Transverse colon (tissue), 4 donors: ENCODE measurements at places on chromosomes 16 and 17.

DNA sequence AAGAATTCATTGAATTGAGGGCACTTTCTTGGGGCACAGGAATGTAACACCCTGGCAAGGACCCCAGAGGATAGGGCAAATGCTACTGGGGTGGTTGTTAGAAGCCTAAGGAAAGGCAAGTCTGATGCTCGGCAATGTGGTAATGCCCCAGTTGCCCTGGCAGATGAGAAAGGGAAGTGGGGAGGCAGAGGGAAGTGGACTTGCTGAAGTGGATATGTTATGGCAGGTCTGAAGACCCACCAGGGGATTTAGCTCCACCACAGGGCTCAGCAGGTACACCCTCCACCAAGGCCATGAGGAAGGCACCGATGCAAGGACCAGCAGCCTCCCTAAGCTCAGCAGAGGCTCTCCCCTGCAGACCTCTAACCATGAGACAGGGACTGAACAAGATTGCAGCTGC, 184.8 kb downstream of the IRX5 start:
- no peaks in the 10 kb centered on the region for H3K36me3 ChIP-seq
- no peak overlapping the region for H3K4me3 ChIP-seq
- H3K4me1 ChIP-seq, result no peaks in the 10 kb centered on the region
- H3K27me3 ChIP-seq, result no peaks in the 10 kb centered on the region

GRCh38 chr17:77383613-77384608, 243.1 kb downstream of the SEC14L1 start:
- peak overlapping the region; percentile 94 for H3K27ac ChIP-seq
- no peak overlapping the region for H3K4me3 ChIP-seq
- H3K36me3 ChIP-seq, result no peaks in the 10 kb centered on the region
- no peaks in the 10 kb centered on the region for H3K27me3 ChIP-seq
- no peak for DNase-seq
- H3K4me1 ChIP-seq, result peaks cover 97% of the 10 kb centered on the region

DNA sequence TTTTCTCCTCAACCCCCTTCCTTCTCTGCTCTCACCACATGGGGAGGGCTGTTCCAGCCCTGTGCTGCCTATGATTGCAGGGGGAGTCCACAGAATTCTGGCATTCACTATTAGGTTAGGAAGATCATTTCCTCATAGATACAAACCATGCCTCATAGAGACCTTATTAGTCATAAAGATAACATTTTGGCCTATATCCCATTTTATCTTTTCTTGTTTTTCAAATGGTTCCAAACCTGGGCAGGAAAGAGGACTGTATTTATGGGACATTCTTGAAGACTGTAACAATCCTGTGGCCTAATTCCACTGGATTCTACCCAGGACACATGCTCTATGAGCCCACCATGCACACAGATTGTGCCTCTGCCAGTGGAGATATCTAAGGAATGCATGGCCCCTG, 51.7 kb downstream of the ASIC2 start:
- no peaks in the 10 kb centered on the region for H3K4me1 ChIP-seq
- no peaks in the 10 kb centered on the region for H3K36me3 ChIP-seq
- no peak overlapping the region for H3K4me3 ChIP-seq
- H3K27me3 ChIP-seq, result peaks cover 4% of the 10 kb centered on the region
- H3K27ac ChIP-seq, result no peak overlapping the region
- no peak for DNase-seq

GRCh38 chr16:66052745-66053144, 313.7 kb upstream of the CDH5 start:
- no peak overlapping the region for H3K4me3 ChIP-seq
- H3K27me3 ChIP-seq, result no peaks in the 10 kb centered on the region
- no peak for DNase-seq
- H3K36me3 ChIP-seq, result no peaks in the 10 kb centered on the region

DNA sequence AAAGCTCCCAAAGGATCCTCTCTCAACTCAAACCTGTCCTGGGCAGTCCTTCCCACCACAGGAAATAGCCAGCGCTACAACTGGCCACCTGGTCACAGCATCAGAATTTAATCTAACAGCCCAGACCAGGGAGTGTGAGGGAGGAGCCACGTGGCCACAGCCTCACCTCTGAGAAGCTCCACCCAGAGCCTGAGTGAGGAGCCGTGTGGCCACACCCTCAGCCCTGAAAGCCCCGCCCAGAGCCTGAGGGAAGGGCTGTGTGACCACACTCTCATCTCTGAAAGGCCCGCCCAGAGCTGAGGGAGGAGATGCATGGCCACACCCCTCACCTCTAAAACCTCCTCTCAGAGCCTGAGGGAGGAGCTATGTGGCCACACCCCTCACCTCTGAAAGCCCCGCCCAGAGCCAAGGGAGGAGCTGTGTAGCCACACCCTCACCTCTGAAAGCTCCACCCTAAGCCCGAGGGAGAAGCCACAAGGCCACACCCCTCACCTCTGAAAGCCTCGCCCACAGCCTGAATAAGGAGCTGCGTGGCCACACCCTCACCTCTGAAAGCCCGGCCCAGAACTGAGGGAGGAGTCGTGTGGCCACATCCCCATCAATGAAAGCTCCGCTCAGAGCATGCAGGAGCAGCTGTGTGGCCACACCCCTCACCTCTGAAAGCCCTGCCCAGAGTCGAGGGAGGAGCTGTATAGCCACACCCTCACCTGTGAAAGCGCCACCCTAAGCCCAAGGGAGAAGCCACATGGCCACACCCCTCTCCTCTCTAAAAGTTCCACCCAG, 28.6 kb downstream of the SLC38A8 start:
- H3K36me3 ChIP-seq, result no peaks in the 10 kb centered on the region
- H3K4me3 ChIP-seq, result no peak overlapping the region
- DNase-seq, result peak; percentile 92
- no peaks in the 10 kb centered on the region for H3K27me3 ChIP-seq
- H3K27ac ChIP-seq, result no peak overlapping the region
- H3K4me1 ChIP-seq, result no peaks in the 10 kb centered on the region

GRCh38 chr17:80812362-80813088, 179.1 kb upstream of the CHMP6 start:
- no peaks in the 10 kb centered on the region for H3K4me1 ChIP-seq
- H3K27me3 ChIP-seq, result no peaks in the 10 kb centered on the region
- no peaks in the 10 kb centered on the region for H3K36me3 ChIP-seq
- no peak overlapping the region for H3K27ac ChIP-seq
- no peak overlapping the region for H3K4me3 ChIP-seq
- DNase-seq, result peak; percentile 6

GRCh38 chr16:23966597-23967394, 131.0 kb downstream of the PRKCB start:
- no peaks in the 10 kb centered on the region for H3K36me3 ChIP-seq
- H3K4me1 ChIP-seq, result no peaks in the 10 kb centered on the region
- no peak overlapping the region for H3K4me3 ChIP-seq
- no peak overlapping the region for H3K27ac ChIP-seq
- DNase-seq, result no peak

DNA sequence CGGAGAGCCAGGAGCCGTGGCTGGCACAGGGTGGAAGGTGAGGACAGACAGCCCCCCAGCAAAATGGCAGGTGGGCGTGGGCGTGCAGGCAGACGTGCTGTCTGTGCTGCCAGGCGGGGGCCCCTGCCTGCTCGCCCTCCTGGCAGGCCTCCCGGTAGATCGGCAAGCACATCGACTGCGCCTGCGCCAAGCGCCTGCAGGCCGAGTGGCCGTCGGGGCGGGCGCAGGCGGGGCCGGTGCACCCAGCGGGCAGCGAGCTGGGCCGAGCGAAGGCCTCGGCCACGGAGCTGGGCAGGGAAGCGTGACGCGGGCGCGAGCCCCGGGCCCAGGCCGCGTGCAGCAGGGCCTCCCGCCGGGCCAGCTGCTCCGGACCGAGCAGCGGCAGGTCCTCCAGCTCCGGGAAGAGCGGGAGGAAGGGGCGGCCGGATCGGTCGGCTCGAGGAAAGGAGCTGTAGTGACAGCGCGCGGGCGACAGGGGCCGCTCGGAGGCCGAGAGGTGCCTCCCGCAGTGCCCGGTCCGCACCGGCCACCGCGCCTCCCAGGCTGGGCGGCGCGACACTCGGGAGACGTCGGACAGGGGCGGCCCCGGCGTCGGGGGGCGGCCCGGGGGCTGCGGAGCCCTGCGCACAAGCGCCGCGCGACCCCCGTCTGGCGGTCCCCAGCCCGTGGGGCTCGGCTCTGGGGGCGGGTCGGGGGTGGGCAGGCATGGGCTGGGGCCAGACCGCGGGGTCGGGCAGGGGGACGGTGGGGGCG, 16.9 kb downstream of the GRIN2C start:
- DNase-seq, result peak; percentile 68
- H3K4me3 ChIP-seq, result peak overlapping the region; percentile 37
- peaks cover 19% of the 10 kb centered on the region for H3K4me1 ChIP-seq

GRCh38 chr16:57434003-57434402, 13.2 kb downstream of the CIAPIN1 start:
- no peak for DNase-seq
- H3K27me3 ChIP-seq, result no peaks in the 10 kb centered on the region
- H3K4me3 ChIP-seq, result no peak overlapping the region
- no peaks in the 10 kb centered on the region for H3K4me1 ChIP-seq
- no peak overlapping the region for H3K27ac ChIP-seq
- peaks cover 71% of the 10 kb centered on the region for H3K36me3 ChIP-seq

DNA sequence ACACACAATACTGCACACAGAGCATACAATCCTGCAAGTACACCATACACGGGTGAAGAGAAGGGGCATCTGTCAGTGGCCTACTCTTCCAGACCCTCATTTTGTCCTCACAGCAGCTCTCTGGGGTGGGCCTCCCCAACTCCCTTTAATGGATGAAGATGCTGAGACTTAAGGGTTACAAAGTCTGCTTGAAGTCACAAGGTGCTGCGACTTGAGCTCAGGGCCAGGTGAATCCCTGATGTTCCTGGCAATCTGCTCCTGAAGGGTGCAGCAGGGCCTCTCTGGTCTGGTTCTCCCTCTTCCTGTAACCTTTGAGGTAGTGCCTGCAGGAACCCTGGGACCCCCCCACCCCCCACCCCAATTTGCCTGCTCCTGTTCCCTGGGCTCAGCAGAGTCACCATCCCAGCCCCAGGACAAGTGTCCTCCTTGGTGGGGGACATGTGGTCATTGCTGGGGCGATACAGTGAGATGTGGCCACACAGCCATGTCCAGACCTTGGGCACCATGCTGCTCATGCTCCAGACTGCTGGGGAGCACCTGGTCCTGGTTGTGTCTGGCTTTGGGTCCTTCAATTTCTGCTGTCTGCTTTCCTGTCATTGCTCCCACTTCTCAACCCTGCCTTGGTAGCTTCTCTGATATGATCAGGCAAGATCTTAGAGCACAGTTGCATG, 107.5 kb downstream of the METRNL start:
- H3K27ac ChIP-seq, result no peak overlapping the region
- DNase-seq, result no peak
- H3K4me3 ChIP-seq, result no peak overlapping the region
- no peaks in the 10 kb centered on the region for H3K27me3 ChIP-seq
- no peaks in the 10 kb centered on the region for H3K36me3 ChIP-seq

GRCh38 chr17:72998343-72998742, 94.1 kb downstream of the SLC39A11 start:
- H3K27me3 ChIP-seq, result no peaks in the 10 kb centered on the region
- H3K4me3 ChIP-seq, result no peak overlapping the region
- H3K27ac ChIP-seq, result no peak overlapping the region

DNA sequence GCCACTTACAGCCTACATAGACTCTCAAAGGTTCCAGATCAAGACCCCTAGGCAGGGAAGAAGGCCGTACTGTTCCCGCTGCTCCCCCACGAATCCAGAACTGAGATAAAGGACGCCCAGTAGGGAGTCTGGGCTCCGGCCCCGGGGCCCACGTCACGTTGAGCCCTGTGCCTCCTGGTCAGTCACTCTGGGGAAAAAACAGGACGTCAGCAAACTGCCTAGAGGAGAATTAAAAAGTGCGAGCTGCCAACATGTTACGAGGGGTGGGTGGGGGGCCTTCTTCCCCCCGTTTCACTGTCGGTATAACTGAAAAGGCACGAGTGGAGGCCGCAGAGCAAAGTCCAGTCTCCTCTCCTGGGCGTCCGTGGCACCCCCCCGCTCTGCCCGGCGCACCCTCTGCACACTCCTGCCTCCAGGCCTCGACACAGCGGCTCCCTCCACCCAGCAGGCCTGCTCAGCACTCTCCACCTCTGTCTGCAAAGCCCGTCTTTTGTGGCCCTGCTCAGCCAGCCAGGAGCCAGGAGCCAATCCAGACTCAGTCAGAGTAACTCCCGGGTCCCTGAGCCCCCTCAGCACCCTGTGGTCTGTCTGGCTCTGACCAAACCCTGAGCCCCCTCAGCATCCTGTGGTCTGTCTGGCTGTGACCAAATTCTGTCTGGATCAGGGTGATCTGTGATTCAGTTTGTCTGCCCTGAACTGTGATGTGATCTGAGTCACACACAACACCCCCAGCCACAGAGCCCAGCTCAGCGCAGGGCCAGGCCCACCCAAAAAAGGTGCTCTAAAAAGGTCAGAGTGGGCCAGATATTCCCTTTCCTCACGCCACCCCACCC, 6.2 kb downstream of the ITGAE start:
- no peak for DNase-seq
- H3K4me1 ChIP-seq, result no peaks in the 10 kb centered on the region
- no peak overlapping the region for H3K4me3 ChIP-seq
- H3K36me3 ChIP-seq, result no peaks in the 10 kb centered on the region
- no peaks in the 10 kb centered on the region for H3K27me3 ChIP-seq

DNA sequence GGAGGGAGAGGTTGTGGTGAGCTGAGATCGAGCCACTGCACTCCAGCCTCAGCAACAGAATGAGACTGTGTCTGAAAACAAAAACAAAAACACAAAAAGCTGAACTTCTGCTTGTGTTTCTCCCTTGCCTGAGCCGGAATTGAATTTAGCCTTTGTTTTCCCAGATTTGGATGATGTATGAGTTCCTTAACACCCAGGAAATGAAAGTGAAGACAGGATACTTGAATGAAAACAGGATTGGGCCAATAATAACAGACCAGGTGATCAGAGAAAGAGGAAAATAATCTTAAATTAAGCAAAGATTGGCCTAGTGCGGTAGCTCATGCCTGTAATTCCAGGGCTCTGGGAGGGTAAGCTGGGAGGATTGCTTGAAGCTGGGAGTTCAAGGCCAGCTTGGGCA, 1.6 kb upstream of the NUPR1 start:
- peak overlapping the region; percentile 92 for H3K27ac ChIP-seq
- no peak for DNase-seq
- H3K4me3 ChIP-seq, result no peak overlapping the region
- no peaks in the 10 kb centered on the region for H3K36me3 ChIP-seq
- H3K27me3 ChIP-seq, result no peaks in the 10 kb centered on the region
- peaks cover 37% of the 10 kb centered on the region for H3K4me1 ChIP-seq

GRCh38 chr17:17580662-17581470, 10.6 kb downstream of the PEMT start:
- H3K27me3 ChIP-seq, result no peaks in the 10 kb centered on the region
- no peak overlapping the region for H3K4me3 ChIP-seq
- H3K36me3 ChIP-seq, result no peaks in the 10 kb centered on the region
- H3K27ac ChIP-seq, result no peak overlapping the region
- no peaks in the 10 kb centered on the region for H3K4me1 ChIP-seq
